ENCODE measurements at places on chromosomes 16 and 17. TPM values are rescaled to one million over a fixed set of nuclear protein-coding genes. Genes with fewer than 3 reads are reported as not detected.

DNA sequence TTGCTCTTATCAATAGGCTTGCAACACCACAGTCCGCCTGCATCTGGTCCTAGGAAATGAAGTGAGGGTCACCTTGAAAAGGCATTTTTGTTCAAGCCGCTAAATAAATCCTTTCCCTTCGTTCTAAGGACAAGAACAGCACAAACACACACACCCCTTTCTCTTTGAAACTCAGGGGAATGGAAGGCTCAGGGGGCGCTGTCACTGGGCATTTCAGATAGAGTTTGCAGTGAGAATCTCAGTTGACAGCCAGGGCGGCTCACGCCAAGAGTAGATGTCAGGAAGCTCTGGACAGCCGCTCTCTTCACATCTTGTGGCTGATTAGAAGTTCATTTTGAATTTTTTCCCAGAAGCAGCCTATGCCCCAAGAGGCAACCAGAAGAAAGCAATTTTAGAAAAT lies 39.8 kb downstream of the ABAT start:
- no peak for DNase-seq

- peak; percentile 42 for DNase-seq
Observed at GRCh38 chr17:61379457-61380216, 20.0 kb upstream of the TBX2 start.

- DNase-seq = peak; percentile 30
Observed at GRCh38 chr16:75258807-75259141, 7.3 kb upstream of the BCAR1 start.

- peak; percentile 90 for DNase-seq
Observed at GRCh38 chr17:47253541-47254402, at the start of gene ITGB3. Gene ITGB3 (plus strand): TSS chr17:47253827. CDS start chr17:47253862, 35 bp downstream.

The CES5A gene
- total RNA-seq = not detected

The KRTAP1-5 gene
- total RNA-seq = not detected

All from left lung (tissue), 14 donors.